Nephron progenitor cell (in vitro differentiated cells): ENCODE measurements at places on chromosomes 7 and 10.

GRCh38 chr10:70343312-70343711, 39.1 kb downstream of the LRRC20 start:
- DNase-seq, result no peak

DNA sequence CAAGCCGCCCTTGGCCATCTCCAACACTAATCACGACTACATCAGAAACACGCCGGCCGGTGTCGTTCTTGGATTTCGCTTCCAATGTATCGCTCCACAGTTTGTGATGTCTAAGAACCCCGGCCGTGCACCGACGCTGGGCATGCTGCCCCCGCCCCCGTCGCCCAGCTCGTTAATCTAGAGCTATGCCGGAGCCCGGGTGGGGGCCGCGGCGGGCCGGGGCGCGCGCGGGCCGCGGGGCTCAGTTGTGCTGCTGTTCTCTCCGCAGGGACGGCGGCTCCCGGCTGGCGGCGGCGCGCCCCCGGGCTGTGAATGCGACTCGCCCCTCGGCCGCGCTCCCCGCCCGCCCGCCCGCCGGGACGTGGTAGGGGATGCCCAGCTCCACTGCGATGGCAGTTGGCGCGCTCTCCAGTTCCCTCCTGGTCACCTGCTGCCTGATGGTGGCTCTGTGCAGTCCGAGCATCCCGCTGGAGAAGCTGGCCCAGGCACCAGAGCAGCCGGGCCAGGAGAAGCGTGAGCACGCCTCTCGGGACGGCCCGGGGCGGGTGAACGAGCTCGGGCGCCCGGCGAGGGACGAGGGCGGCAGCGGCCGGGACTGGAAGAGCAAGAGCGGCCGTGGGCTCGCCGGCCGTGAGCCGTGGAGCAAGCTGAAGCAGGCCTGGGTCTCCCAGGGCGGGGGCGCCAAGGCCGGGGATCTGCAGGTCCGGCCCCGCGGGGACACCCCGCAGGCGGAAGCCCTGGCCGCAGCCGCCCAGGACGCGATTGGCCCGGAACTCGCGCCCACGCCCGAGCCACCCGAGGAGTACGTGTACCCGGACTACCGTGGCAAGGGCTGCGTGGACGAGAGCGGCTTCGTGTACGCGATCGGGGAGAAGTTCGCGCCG, 1.9 kb downstream of the VWC2 start:
- DNase-seq, result peak; percentile 61

DNA sequence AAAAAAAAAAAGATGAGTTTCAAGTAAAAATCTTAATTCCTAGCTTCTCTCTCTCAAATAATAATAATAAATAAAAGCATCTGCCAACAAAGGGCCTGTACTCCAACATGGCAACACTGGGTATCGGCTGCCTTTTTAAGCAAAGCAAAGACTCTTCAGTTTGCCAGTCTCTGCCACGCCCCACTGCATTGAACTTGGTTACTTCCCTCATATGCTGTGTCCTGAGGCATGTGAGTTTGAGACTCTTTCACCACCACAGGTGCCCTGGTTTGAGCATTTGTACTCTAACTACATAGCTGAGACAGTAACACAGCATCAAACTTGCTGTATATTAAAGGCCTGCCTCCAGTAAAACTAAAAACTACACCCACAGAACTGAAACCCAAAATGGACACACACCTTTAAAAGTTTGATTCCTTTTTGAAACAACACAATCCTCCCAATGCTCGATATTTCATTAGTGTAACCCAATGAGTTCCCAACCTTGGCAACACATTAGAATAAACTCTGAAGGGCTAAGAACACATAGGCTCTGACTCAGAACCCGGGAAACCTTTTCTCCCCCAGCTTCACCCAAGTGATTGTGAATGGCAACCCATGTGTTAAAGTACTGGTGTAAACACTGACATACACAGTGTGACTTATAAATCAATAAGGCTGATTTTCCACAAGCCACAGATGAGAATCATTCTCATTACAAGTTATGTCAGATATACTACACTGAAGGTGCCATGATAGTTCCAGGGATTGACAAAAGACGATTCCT, 12.0 kb downstream of the JAZF1 start:
- no peak for DNase-seq

- no peak for DNase-seq
These were observed 218.7 kb downstream of the WDR37 start for GRCh38 chr10:1274701-1275544.

GRCh38 chr10:80170026-80170425, 35.3 kb downstream of the ANXA11 start:
- DNase-seq, result no peak

DNA sequence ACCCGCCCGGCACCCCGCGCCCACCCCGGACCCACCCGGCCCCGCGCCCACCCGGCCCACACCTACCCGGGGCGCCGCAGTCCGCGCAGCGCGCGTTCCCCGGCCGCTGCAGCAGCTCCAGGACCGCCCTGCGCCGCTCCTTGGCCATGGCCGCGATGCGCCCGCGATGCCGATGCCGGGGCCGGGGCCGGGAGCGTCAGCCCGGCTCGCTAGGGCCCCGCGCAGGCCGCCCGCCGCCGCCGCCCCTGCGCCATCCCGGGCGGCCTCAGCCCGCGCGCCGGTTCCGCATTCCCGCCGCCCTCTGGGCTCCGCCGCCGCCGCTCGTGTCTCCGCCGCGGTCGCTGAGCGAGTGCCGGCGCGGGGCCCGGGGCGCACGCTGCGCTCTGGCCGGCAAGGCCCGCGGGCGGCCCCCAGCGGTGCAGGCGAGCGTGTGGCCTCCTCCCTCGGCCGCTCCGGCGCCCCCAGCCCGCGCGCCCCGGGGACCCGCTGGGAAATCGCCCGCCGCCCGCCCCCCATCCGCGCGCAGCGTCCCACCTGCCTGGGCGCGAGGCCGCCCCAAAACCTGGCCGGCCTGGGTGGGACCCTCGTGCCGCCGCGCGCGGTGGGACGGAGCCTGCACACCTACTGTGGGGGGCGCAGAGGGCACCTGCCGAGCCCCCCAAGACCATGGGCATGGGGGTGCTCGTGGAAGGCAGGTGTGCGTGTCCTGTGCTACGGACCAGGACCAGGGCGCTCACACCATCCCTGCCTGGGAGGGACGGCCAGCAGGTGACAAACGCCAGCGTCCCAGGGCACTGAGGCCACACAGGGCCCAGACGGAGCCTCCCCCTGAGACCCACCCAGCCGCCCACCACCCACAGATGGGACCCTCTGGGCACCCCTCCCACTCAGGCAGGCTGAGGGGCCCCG, at the start of gene ADAP1:
Gene ADAP1, minus strand, starts transcription at position 351 of the 909 bp plus-strand sequence. Its CDS starts 203 bp downstream, at position 148.
- peak; percentile 76 for DNase-seq

- DNase-seq, result no peak
These were observed 453.4 kb upstream of the CELF2 start for GRCh38 chr10:10564081-10564794.

- no peak for DNase-seq
These were observed 27.9 kb upstream of the AOAH start for GRCh38 chr7:36752026-36752711.

GRCh38 chr7:68840991-68841390, 757.3 kb upstream of the AUTS2 start:
- DNase-seq, result no peak

DNA sequence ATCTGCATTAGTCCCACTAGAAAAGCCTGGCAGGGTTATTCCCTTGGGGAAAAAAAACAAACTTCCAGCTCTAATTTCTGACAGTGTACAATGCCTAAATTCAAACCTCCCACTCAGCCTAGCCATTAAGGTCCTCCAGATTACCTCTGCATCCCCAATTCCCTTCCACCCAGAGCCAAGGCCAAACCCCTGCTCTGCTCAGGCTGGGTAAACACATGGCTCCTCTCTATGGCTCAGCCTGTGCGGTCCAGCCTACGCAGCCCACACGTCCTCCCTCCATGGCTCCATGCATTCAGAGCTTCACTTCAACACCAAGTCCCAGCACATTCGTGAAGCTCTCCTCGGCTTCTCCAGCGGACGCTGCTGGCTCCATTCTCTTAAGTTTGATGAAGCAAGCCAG, 5.2 kb downstream of the DLG5 start:
- DNase-seq, result no peak

DNA sequence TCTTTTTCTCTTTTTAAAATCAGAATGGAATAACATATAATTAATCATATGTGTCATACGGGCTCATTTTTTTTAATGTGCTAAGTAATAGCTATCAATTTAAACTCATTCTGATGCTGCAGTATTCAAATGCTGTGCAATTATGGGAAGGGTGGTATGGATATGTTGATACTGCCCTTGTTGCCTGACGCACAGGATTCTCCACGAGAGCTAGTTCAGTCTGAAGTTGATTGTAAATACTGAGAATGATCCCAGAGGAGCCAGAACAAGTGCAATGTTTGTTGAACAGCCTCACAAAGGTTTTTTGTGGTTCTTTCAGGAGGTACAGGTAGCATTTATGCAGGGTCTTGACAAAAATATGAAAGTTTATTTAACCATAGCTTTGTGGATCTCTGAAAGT, 13.4 kb downstream of the NPY start:
- no peak for DNase-seq

DNA sequence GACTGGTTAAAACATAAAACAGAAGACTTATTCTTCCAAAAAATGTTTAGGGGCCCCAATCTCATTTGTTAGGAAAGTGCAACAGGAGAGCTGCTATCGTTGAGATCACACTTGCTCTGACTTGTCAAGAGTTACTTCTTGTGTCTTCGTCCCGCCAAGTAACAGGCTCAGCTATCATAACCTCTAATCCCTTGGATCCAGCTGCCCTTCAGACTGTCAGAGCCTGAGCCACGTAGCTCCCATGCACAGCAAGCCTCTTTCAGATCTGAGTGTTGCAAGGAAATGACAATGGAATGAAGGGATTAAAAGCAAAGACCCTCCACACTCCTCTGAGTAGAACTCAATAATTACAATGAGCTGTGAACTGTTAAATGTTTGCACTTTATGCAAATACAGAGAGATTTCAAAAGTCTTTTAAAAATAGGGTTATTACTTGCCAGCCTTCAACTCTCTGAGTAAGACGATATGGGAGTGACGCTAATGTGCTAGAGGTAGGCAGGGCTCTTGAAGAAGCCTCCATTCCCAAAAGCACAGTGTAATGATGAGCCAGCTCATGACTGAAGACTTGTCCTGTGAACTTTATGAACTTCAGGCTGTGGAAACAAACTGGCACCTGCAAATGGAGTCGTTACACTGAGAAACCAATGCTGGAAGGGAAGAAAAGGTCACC, 28.4 kb upstream of the CDK13 start:
- DNase-seq, result no peak

GRCh38 chr10:44316187-44316921, 68.5 kb downstream of the CXCL12 start:
- peak; percentile 42 for DNase-seq

GRCh38 chr10:35942057-35942456, 300.0 kb upstream of the FZD8 start:
- DNase-seq, result no peak

GRCh38 chr7:116955801-116956476, 2.6 kb downstream of the ST7 start:
- DNase-seq, result no peak

DNA sequence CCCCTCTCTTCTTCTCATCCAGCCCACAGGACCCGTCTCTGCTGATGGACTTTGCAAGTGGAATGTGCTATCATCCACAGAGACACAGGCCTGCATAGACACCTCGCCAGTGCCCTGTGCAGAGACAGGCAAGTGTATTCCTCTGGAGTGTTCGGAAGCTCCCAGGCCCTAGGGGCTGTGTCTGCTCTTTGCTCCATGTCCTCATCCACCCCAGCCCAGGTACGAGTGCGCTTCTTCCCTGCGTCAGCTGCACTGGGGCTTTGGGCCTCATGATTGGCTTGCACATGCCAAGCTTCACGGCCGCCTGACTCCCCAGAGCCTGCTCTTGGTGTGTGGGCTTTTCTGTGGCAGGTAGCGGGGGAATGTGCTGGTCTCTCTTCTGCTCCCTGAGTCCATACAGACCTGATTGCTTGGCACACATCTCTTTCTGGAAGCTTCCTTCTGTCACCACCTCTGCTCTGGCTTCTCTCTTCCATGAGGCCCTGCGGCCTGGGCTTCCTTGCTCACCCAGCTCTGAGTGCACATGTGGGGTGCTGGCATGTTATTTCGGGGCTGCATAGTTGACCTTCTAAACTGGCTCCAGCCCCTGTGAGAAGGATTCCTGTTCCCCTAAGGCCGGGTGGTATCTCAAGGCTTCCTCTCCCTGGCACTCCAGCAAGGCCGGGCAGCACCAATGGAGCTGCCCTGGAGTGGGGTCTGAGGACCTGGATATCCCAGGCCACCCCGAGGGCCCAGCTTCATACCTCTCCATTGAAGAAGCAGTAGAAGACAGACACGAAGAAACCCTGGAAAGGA, 27.8 kb downstream of the CRHR2 start:
- DNase-seq, result no peak

- no peak for DNase-seq
These were observed 133.3 kb downstream of the SLC25A13 start for GRCh38 chr7:96188591-96188991.

GRCh38 chr10:27884185-27884641, 114.7 kb downstream of the ODAD2 start:
- DNase-seq, result no peak

- DNase-seq, result no peak
These were observed 315.5 kb downstream of the MAGI2 start for GRCh38 chr7:79137942-79138341.

- no peak for DNase-seq
These were observed 29.2 kb upstream of the RTKN2 start for GRCh38 chr10:62297857-62298256.

DNA sequence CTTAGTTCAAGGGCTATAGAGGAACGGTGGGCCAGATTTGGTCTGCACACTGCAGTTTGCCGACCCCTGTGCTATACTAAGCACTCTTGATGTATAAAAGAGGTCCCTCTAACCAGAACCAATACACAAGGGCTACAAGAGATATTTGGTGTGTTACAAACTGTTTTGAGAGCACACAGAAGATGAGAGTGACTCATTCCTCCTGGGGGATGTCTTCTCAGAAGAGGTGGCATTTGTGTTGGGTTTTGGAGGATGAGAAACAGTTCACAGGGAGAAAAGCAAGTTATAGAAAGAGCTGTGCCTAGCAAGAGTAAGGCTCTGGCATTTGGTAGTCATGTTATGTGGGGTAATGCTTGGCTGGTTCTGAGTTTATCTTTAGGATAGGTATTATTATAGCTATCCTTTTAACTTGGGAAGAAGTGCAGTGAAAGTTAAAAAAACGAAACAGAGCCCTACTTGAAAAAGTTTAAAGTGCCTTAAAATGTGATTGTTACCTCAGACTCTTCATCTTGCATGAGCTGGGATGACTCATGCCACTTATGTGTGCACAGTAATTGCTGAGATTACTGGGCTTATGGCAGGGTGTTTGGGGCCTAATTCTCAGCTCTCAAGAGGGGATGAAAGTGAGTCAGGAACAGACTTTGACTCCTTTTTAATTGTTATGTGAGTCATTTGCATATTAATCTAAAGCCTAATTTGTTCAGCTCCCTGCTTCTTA, 160.4 kb downstream of the KIF20B start:
- no peak for DNase-seq

GRCh38 chr7:3301831-3302618, 973 bp downstream of the SDK1 start:
- peak; percentile 49 for DNase-seq
